ENCODE measurements at places on chromosomes 12 and 14.

GRCh38 chr14:95452893-95453712 lies 63.3 kb downstream of the SYNE3 start:
- no peak for DNase-seq

DNA sequence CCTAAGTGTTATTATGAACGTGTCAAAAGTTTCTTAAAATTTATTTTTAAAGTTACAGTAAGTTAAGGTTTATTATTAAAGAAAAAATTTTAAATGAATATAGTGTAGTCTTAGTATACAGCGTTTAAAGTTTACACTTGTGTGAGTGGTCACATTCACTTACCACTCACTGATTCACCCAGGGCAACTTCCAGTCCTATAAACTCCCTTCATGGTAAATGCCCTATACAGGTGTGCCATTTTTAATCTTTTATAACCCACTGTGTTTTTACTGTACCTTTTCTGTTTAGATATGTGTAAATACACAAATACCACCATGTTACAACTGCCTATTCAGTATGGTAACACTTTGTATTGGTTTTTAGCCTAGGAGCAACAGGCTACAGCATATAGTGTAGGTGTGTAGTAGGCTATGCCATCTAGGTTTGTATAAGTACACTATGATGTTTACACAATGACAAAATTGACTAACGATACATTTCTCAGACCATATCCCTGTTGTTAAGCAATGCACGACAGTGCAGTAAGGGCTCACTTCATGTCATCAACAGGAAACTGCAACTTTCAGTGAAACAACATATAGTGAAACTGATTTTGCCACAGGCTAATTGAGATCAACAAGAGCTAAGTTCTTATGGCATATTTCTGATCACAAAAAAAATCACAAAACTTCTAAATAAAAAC lies 112.0 kb upstream of the TMCC3 start:
- DNase-seq = no peak

DNA sequence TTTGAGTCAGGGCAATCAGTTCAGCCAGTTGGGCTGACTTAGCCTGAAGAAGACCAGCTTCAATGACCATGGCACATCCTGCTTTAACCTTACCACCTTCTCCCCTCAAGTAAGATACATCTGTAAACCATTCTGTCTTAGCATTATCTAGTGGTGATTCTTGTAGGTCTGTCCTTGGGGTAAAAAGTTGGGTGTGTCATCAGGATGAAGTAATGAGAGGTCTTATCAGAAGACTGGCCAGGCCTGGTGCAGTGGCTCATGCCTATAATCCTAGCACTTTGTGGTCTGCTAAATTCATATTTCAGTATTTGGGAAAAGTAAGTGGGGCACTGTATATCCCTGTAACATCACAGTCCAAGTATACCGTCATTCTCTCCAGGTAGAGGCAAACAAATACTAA lies 19.1 kb downstream of the SINHCAF start:
- no peak for DNase-seq

- no peak for DNase-seq
Observed at GRCh38 chr12:123024819-123025391, 44.4 kb downstream of the ARL6IP4 start.

DNA sequence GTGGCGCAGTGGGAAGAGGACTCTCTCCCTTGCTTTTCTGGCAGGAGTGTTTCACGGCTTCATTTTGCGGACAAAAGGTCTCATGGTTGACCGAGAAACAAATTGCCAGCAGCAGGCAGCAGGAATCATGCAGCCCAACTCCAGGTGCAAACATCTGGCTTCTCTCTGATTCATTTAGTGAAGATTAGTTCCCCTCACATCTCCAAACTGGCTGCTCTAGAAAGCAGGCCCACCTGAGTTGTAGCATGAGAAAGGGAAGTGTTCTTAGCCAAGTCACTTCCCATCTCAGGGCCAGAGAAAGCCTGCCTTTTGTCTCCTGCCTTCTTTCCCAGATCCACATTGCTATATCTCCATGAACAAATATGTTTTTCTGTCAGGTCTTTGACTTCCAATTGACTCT lies 120.8 kb upstream of the CCDC196 start:
- no peak for DNase-seq

- no peak for DNase-seq
Observed at GRCh38 chr14:52786887-52787286, 4.5 kb downstream of the GNPNAT1 start.

DNA sequence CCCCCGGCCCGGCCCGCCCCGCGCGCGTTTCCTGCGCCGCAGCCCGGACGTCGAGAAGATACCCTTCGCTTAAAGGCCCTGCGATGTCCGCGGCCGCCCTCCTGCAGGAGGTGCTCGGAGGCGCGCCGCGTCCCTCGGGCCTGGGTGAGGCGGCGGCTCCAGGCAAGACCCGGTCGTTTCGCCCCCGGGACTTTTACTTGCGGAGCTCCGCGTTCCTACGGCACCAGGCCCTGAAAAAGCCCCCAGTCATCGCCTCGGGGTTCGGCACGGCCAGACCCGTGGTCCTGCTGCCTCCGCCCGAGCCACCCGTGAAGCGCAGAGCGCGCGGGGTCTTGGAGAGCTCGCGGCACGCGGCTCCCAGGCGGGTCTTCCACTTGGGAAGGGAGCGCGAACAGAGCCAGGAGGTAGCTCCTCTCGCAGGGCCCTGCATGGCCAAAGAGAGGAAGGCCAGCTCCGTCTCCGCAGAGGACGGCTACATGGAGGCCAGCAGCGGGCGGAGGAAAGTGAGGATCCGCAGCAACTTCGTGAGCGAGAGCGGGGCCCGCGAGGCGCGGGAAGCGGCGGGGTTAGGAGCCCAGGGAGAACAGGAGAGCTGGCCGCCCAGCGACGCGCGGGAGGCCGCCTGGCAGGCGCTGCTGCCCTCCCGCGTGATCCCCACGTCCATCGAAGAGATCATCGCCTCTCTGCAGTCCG lies 26.9 kb downstream of the TTC6 start:
- DNase-seq = no peak

GRCh38 chr14:22252686-22253085 lies 336.3 kb downstream of the DAD1 start:
- DNase-seq = no peak

- no peak for DNase-seq
Observed at GRCh38 chr12:104520242-104520900, 63.6 kb downstream of the CHST11 start.

- DNase-seq = no peak
Observed at GRCh38 chr14:65791191-65791981, 378.9 kb downstream of the FUT8 start.

GRCh38 chr12:58420503-58420902 lies 479.1 kb downstream of the ATP23 start:
- no peak for DNase-seq

GRCh38 chr14:22641846-22642245 lies 2.3 kb downstream of the OR6J1 start:
- no peak for DNase-seq

- no peak for DNase-seq
Observed at GRCh38 chr12:107655281-107656065, 30.1 kb upstream of the PWP1 start.

DNA sequence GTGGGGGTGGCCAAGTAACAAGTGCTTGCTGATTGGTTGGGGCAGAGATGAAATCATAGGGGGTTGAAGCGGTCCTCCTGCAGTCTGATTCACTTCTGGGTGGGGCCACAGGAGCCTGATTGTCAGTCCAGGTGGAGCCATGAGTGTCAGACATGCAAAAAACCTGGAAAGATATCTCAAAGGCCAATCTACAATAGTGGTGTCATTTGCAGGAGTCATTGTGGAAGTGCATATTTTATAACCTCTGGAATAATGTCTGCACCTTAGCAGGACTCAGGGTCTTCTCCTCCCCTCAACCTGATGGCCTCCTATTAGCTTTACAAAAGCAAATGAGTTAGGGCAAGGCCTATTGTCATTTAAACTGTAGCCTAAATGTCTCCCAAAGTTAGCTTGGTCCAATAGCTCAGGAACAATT lies 241.4 kb downstream of the NUAK1 start:
- no peak for DNase-seq

DNA sequence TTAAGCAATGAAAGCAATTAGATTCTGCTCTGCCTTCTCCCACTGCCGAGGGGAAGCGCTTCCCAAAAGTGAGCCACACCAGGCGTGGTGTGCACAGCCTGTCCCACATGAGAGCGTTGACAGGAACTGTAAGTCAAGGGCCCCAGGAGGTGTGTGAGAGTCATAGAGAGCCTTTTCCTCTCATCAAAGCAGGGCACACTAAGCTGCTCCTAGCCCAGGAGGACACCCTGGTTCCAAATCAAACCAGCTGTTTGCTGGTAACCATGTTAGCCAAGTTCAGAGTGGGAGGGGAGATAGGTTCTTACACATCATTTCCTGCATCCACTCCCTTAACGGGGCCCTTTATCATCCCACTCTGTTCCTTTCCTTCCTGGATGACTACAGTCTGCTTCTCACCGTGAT lies 98.3 kb downstream of the SPTSSA start:
- DNase-seq = no peak

GRCh38 chr12:122523846-122524718 lies 2.7 kb downstream of the RSRC2 start:
- DNase-seq = no peak

GRCh38 chr14:69711881-69712560 lies 54.9 kb upstream of the SRSF5 start:
- no peak for DNase-seq

DNA sequence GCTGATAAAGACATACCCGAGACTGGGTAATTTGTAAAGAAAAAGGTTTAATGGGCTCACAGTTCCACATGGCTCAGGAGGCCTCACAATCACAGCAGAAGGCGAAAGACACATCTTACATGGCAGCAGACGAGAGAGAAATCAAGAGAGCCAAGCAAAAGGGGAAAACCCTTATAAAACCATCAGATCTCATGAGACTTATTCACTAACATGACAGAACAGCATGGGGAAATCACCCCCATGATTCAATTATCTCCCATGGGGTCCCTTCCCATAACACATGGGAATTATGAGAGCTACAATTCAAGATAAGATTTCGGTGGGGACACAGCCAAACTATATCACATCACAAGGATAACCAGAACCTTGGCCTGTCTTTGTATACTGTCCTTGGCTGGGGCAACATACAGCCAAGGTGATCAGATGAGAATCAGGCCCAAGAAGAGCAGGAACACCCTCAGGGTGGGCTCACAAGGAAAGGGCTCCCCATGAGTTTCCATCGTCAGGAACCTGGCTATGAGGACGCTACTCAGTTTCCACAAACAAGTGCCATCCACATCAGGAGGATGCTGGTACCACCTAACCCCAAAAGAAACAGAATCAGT lies 152.7 kb downstream of the FOXN3 start:
- DNase-seq = no peak

DNA sequence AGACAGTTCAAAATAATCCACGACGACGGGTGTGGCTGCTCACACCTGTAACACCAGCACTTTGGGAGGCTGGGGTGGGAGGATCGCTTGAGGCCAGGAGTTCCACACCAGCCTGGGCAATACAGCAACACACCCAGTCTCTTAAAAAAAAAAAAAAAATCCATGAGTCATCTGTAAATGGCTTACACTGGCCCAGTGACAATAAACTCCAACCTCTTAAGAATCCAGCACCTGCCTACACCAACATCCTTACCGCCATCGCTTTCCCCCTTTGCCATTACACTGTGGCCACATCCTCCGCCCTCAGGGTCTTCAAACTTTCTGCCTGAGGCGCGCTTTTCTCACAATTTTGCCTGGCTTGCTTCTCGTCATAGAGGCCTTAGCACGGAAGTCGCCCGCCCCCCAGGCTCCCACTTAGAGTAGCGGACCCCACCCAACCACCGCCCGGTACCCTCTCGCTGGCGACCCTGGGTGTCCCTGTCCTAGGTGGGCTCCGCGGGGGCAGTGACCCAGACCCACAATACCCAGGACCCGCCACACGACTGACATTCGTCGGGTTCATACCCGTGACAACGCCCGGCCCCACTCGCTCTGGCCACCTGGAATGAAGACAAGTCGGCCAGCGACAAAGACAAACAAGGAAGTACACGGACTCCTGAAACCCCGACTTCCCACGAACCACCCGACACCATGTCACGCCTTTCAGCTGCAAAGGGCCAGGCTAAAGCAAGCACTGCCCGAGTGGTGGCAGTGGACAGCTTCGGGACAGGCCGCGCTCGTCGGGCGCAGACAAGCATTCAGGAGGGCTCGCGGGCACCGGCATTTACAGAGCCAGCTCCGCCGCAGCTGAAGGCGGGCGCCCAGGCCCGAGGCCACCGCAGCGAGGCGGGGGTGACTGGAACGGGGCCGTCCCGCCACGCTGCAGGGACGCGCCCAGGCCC lies 636 bp downstream of the GOLGA3 start:
- DNase-seq = no peak

GRCh38 chr12:105935981-105936380 lies 202.8 kb downstream of the NUAK1 start:
- no peak for DNase-seq

- DNase-seq = no peak
Observed at GRCh38 chr12:5260086-5260485, 171.8 kb upstream of the NTF3 start.

GRCh38 chr12:40832668-40833067 lies 140.4 kb downstream of the CNTN1 start:
- no peak for DNase-seq

GRCh38 chr12:118166946-118167345 lies 31.0 kb downstream of the PEBP1 start:
- DNase-seq = no peak

DNA sequence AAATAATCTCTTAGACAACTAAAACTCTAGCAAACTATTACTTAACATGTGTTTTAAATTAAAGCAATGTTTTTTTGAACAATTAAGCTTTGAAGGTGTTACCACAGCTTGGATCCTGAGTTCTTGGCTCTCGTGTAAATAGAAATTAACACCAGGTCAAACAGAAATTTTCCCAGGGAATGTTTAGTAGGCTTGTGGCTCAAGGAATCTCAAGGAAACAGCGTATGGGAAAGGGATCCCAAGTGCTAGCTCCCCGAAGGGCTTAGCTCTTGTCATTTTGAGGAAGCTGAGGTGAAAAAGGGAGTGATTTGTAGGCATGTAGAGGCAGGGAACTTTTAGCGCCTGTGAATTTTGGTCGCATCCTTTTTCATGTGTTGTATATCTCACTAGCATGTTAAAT lies 11.4 kb downstream of the KNTC1 start:
- DNase-seq = no peak

- DNase-seq = no peak
Observed at GRCh38 chr12:106739318-106739717, 35.2 kb upstream of the RIC8B start.

DNA sequence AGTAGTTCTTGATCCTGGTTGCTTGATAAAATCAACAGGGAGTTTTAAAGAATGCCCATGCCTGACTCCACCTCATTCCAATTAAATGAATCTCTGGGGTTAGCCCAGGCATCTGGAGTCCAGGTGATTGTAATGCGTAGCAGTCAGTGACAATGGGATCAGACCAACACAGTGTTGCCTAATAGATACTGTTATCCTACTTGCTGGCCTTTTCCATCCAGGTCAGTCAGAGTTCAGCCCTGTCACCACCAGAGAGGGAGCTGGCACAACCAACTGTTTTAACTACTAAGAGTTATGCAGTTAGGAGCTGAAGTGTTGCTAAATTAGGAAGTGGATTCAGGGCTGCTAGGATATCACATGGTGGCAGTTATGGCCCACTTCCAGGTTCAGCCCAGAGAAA lies 107.1 kb downstream of the GPR135 start:
- DNase-seq = no peak

All from stimulated activated CD4-positive, alpha-beta T cell treated with anti-CD3 and anti-CD28 coated beads, Interleukin-1b, Interleukin-23, amount 100 ng/mL, for 4 hours (primary cell).